ENCODE measurements at places on chromosomes 1 and 21.

DNA sequence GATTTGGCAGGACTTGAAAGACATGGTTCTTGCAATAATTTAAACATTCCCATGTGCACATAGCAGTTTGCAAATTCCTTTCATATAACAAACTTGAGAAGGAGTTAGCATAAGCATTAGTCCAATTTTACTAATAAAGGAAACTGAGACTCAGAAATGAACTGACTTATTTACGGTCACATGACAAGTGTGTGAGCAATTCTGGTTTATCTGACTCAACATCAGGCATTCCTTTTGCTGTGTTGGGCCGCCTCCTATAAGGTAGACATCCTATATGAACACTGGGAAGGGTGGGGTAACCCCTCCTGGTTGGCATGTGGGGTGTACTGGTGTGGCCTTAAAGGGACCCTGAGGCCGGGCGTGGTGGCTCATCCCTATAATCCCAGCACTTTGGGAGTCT, 8.5 kb upstream of the CPT2 start:
- no peak for DNase-seq

- DNase-seq, result peak; percentile 58
These were observed 14.9 kb upstream of the VPS26C start for GRCh38 chr21:37281993-37282392.

GRCh38 chr1:60273185-60273584, 199.6 kb upstream of the C1orf87 start:
- DNase-seq, result no peak

GRCh38 chr1:183101841-183102276, 78.6 kb downstream of the LAMC1 start:
- DNase-seq, result no peak

- DNase-seq, result peak; percentile 52
These were observed at the start of gene WNT4 for GRCh38 chr1:22143065-22144033. WNT4 (minus strand) TSS chr1:22143097; CDS start chr1:22142922, 175 bp downstream.

GRCh38 chr1:50232336-50232735, 123.6 kb downstream of the ELAVL4 start:
- no peak for DNase-seq

DNA sequence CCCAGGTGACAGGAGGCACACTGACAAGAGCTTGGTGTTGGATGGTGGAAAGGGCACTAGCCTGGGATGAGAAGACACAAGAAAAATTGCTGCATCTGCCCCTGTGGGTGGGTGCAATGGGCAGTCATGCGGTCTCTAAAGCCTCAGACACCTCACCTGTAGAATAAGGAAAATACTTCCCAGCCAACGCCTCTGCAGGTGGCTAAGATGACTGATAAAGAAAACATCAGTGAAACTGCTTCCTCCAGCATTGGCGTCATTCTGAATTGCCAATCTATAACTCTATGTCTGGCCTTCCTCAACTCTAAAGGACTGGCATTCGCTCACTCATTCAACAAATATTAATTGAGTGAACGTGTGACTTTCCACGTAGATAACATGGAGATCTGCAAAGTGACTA, 100.4 kb upstream of the F3 start:
- DNase-seq, result no peak

GRCh38 chr1:180911640-180912191, 981 bp upstream of the KIAA1614 start:
- no peak for DNase-seq

DNA sequence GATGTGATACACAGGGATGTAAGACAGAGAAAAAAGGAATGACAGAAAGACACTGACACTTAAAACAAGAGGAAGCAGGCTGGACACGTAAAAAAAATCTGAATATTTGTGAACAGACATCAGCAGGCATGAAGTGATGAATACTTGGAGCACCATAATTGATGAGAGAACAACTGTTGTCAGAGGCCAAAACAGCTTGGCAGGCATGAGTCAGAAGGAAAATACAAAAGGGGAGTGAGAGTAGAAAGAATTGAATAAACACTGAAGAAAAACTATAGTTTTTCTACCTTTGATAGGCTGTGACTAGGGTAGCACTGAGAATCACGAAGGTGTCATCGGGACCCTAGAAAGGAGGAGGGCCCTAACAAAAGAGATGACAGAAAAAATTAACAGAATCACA, 21.6 kb upstream of the GUCA2A start:
- DNase-seq, result no peak

DNA sequence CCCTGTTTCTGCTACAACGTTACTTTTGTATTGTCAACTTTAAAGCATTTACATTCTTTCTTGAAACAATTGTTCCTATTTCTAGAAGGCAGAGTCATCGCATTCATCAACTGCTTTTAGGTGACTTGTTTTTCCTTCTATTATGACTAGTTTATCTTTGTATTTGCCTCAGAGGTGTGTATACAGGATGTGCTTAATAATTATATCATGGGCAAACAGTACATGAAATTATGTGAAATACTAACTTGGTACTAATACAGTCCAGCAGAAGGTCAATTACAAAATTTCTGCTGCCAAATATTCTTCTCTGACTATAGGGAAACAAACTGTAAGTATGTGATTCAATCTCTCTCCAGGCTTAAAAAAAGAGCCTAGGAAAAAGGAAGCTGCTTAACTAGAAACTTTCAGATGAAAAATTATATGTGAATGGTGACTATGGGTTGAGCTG, 101.6 kb downstream of the C4BPA start:
- DNase-seq, result no peak

GRCh38 chr1:118097622-118098348, 87.2 kb downstream of the SPAG17 start:
- no peak for DNase-seq

- no peak for DNase-seq
These were observed 108.4 kb downstream of the BEND5 start for GRCh38 chr1:48668339-48668738.

- peak; percentile 35 for DNase-seq
These were observed 812 bp downstream of the CACHD1 start for GRCh38 chr1:64470665-64471217.

GRCh38 chr1:66267201-66267940, 266.6 kb upstream of the SGIP1 start:
- DNase-seq, result no peak

DNA sequence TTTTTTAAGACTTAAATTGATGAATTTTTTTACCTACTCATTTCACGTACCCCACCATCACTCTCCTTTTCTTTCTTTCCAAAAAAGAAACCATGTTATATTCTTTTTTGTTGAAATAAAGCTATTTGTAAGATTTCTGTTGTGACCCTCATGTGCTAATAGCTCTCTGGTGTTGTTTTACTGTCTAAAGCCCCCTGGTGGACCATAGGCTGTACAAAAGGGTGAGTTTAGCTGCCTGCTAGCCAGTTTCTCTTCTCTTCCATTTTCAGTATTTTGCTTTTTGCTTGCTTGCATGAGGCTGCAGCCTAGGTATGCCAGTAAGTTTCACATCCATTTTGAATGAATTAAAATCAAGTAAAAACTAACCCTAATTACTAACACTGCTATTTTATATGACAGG, 15.6 kb upstream of the VAMP3 start:
- DNase-seq, result no peak

DNA sequence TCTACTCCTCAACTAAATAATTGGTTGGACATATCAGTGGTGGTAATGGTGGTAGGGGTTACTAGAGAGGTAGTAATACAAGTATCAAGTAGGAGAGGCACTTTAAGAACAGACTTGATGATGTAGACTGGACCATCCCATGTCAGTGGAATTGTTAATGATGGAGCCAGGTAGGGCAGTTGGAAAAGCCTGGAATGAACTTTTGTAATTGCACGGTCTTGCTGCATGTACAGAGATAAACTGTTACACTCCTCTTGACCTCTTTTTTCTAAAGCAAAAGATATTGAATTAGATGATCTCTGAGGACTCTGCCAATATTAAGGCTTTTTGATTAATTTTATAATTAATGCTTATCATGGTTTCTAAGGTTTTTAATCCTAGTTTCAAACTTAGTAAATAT, 5.8 kb downstream of the HMGCS2 start:
- no peak for DNase-seq

- DNase-seq, result no peak
These were observed 45.3 kb downstream of the LGR6 start for GRCh38 chr1:202238914-202239313.

All from NCI-H345 (cell line).